T1000 (cell line): ENCODE measurements at places on chromosomes 6 and 20.
A peak's percentile ranks its signal among the peaks of the same experiment; 100 is the strongest.

GRCh38 chr6:130743175-130743574 lies 84.0 kb upstream of the SMLR1 start:
- DNase-seq: no peak

DNA sequence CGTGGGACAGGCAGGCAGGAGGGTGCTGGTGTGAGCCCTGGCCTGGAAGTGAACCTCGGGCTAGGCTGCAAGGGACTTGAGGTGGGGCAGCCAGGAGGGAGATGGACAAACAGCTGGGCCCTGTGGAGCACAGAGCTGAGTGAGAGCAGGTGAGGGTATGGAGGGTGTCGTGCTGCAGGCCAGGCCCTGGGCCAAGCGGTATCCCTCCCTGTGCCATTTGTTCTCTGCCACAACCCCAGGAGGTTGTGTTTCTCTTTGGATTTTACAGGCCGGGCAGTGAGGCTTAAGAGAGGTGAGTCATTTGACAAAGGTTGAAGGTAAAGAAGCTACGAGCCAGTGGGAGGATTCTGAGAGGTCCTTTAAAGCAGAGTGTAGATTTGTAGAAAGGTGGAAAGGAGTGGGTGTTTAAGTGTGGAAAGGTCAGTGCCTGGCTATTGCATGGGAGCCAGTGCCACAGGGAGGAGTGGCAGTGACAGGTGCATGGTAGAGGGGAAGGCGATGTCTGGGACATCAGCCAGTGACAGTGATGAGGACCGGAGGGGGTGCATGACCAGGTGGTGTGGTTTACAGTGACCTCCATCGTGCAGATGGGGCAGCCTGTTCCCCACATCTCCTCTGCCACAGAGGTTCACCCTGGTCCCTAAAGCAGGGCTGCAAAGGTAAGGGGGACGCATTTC lies 39.8 kb downstream of the GMPR start:
- DNase-seq: no peak

DNA sequence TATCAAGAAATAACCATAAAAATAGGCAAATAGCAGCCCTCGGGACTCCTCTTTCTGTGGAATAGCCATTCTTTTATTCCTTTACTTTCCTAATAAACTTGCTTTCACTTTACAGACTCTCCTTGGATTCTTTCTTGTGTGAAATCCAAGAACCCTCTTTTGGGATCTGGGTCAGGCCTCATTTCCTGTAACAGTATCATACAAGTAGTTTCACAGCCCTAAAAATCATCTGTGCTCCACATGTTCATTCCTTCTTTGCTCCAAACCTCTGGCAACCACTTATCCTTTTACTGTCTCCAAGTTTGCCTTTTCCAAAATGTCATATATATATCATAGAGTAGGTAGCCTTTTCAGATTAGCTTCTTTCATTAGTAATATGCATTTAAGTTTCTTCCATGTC lies 13.5 kb upstream of the NT5E start:
- DNase-seq: no peak

DNA sequence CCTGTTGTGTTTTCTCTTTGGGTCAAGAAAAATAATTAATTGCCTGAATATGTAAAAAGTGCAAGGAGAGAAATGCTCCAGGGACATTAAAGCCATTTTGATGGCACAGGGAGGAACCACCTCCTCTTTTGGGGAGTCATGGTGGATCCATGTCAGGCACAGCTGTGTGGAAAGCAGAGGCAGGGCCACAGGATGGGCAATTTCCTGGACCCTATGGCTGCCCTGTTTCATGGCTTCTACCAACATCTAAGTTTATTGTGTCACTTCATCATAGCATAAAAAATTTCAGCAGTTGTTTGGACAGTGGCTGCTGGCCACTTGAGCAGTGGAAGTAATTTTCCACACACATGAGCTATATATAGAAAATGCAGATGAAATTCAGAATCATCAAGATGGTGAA lies 238.2 kb downstream of the SYNE1 start:
- no peak for DNase-seq

- no peak for DNase-seq
Observed at GRCh38 chr6:133631421-133631820, 257.5 kb upstream of the TCF21 start.

DNA sequence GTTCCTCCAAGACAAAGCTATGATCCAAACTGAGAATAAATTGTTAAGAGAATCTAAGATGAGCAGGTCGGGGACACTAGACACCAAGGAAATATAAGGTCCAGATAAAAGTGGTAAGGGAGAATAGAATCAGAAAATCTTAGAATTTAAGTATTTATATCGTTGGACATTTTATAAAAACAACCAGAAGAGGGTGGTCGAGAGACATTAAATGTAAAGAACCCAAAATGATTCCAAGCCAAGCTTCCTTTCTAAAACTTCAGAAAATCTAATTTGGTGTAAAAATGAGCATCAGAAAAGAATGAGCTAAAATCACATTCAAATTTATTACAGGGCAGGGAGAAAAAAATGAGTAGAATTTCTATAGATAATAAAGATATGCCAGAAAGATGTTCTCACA lies 97.8 kb upstream of the OGFRL1 start:
- no peak for DNase-seq

GRCh38 chr6:40330301-40330721 lies 256.9 kb downstream of the LRFN2 start:
- DNase-seq: no peak

- no peak for DNase-seq
Observed at GRCh38 chr6:111788379-111789276, 84.6 kb downstream of the FYN start.

GRCh38 chr6:4264081-4264480 lies 128.7 kb upstream of the ECI2 start:
- no peak for DNase-seq

DNA sequence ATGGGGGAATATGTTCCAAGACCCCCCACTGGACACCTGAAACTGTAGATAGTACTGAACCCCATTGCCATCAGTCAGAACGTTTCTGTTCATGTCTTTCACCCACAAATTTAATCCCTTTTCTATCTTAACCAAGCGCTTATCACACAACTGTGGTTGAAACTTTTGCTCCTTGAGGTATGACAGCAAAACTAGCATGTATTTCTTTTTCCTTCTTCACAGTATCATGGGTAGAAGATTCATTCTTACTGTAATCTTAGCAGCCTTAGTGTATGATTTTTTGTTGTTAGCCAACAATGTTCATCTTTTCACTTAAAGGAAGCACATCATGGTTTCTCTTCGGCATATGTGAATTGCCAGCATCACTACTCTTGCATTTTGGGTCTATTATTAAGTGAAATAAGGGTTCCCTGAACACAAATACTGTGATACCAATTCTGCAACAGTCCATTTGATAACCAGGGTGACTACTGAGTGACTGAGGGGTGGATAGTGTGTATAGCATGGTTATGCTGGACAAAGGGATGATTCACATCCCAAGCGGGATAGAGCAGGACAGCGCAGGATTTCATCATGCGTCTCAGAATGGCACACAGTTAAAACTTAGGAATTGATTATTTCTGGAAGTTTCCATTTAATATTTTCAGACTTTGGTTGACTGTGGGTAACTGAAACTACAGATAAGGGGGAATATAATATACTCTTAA lies 41.8 kb downstream of the KCNS1 start:
- DNase-seq: no peak

GRCh38 chr6:157119502-157120027 lies 203.8 kb downstream of the TMEM242 start:
- no peak for DNase-seq

DNA sequence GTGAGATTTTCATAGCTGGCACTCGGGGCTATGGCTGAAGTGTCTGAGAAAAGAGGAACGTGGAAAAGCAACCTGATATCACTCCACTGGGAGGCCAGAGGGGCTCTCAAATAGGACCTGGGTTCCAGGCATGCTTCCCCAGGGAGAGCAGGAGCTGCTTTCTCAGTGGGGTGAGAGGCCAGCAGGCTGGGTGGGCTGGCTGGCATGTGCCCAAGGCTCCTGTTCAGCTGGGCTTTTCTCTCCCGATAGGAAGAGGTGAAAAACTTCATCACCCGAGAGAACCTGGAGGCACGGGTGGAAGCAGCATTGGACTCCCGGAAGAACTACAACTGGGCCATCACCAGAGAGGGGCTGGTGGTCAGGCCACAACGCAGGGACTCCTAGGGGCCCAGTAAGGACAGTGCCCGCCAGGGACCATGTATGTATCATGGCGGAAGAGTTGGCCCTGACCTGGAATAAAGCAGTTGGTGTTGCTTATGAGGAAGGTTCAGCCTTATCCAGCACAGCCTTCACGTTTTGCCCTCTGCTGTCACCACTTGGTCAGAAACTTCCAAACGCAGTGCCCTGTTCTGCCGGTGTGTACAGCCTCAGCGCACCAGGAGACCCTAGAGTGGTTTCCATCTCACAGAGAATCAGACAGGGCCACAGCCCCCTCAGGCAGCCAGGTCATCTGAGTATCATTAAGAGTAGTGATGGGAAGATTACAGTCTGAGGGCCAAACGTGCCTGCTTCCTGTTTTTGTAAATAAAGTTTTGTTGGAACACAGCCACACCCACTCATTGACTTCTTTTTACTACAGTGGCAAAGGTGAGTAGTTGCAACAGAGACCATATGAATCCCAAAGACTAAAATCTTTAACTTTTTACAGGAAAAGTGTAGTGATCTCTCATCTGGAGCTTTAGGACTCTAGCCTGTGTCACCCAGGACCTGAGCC lies 1.9 kb downstream of the MRPS26 start:
- no peak for DNase-seq

- no peak for DNase-seq
Observed at GRCh38 chr6:139126255-139126654, 8.6 kb upstream of the HECA start.

DNA sequence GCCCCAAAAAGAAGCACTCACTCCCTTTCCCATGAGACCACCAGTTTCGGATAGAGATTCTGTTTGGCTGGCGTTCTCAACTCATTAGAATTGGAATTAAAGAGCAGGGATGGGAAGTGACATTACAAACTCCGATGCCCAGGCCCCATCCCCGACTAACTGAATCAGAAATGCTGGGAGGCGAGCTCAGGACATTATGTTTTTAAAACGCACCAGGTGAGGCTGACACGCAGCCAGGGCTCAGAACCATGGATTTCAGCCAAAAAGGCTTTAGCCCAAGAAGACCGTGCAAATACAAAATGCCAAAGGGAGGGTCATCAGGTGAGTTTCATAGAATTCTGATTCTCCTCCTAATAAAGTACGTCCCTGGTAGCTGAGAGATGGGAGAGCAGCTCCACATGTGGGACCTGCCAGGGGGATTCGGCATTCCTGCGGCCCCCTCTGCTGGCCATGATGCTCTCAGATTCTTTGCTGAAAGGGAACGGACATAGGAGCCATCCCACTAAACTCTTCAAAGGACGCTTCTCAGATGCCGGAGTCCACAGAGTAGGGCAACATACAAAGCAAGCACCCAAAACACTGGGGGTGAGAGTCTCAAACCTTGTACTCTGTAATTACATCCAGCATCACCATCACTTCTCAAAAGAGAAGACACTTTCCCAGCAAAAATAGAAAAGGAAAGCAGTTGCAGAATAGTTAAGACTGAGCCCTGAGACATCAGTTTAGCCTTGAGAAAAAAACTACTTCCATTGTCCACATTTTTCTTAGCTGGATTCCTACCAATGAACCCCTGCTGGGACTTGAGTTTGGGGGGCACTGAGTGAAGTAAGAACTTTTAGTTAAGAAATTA lies 205.2 kb downstream of the BMP7 start:
- DNase-seq: peak; percentile 47

DNA sequence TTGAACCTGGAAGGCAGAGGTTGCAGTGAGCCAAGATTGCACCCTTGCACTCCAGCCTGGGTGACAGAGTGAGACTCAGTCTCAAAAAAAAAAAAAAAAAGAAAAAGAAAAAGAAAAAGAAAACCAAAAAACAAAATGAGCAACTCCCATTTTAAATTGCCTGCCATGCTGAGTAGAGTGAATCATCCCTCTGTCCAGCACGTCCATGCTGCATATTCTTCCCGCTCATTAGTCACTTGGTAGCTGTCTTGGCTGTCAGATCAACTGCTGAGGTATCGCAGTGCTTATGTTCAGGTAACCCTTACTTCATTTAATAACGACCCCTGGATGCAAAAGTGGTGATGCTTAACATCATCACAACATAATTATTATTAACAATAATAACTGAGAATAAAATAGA lies 72.6 kb upstream of the RNF24 start:
- no peak for DNase-seq

GRCh38 chr6:36139991-36140710 lies 9.8 kb downstream of the MAPK13 start:
- DNase-seq: no peak

GRCh38 chr6:161829291-161829729 lies 555.4 kb upstream of the AGPAT4 start:
- no peak for DNase-seq

DNA sequence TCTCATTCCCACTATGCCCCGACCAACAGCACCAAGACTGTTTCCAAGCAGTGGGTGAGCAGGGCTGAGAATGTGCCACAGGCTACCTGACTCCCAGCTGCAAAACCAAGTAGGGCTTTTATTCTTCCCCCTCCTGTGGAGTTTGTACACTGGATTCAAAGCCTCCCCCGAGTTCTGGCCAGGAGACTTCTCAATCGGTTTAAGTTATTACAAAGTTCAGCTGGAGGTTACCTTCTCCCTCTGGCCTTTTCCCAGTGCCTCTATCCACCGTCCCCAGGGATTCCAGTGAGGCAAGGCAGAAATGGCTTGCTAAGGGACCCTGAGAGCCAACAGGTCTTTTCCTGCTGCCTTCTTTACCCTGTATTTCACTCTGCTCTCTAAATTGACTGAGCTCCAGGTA lies 217.0 kb downstream of the ADGRG6 start:
- DNase-seq: no peak

GRCh38 chr6:123564361-123564760 lies 72.4 kb downstream of the TRDN start:
- DNase-seq: no peak

DNA sequence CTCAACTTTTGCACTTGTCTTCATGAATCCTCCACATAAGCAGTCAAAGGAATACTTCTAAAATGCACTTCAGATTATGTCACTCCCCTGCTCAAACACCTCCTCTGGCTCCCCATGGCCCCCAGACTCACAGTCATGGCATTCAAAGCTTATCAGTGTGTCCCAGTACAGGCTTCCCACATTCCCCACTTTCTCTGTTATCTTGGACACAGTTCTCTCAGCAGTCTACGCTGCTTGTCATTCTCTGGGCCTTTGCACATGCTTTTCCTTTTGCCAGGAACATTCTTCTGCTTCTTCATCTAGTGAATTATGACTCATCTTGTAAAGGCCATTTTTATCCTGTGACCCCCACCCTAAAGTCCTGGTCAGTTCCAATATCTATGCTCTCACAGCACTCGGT lies 31.8 kb downstream of the SLC13A3 start:
- DNase-seq: no peak

DNA sequence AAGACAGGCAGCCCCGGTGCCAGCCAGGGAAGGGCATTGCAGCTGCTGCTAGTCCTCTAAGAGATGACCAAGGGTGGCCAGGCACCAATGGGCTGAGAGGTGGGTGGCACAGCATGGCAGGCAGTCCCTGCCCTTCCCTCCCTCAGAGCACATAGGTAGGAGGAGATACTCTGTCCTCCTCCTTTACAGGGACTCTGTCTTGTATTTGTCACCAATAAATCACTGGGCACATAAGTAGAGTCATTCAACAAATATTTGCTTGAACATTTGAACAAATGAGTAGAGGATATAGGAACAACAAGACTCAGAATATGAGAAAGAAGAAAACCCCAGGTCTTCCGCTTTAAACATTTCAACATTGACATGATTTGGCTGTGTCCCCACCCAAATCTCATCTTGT lies 69.4 kb upstream of the CLDN20 start:
- DNase-seq: no peak
